Stimulated activated CD4-positive, alpha-beta T cell treated with anti-CD3 and anti-CD28 coated beads, Interleukin-1b, Interleukin-23, amount 100 ng/mL, for 1 hour (primary cell): ENCODE measurements at places on chromosomes 5 and 9.

GRCh38 chr9:111412280-111412679 is 71.9 kb downstream of the ECPAS start:
- no peak for DNase-seq

- no peak for DNase-seq
These were observed 94.2 kb downstream of the WNK2 start for GRCh38 chr9:93278144-93278543.

GRCh38 chr5:67669916-67670315 is 473.3 kb upstream of the CD180 start:
- no peak for DNase-seq

- DNase-seq: no peak
These were observed 297.1 kb upstream of the C9orf72 start for GRCh38 chr9:27870404-27870803.

DNA sequence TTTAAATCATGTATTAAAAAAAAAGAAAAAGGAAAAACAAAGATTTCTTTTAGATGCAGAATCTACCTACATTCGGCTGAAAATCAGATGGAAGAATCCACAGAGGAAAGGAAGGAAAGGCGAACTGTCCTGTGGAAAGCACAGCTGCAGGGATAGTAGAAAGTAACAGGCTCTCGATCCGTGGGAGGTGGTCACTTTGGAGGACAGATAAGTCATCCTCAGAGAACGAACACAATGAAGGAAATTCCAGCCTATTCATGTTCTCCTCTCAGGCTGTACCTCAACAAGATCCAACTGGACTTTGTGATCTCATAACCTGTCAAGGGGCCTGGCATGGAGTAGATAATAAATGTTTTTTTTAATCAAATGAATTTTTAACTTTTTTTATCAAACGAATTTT is 72.8 kb downstream of the NR6A1 start:
- no peak for DNase-seq

GRCh38 chr5:53547226-53547625 is 13.2 kb upstream of the NDUFS4 start:
- DNase-seq: no peak

GRCh38 chr9:89038382-89039103 is 47.3 kb downstream of the S1PR3 start:
- no peak for DNase-seq

GRCh38 chr5:159678657-159679392 is 237.5 kb upstream of the ADRA1B start:
- DNase-seq: no peak

DNA sequence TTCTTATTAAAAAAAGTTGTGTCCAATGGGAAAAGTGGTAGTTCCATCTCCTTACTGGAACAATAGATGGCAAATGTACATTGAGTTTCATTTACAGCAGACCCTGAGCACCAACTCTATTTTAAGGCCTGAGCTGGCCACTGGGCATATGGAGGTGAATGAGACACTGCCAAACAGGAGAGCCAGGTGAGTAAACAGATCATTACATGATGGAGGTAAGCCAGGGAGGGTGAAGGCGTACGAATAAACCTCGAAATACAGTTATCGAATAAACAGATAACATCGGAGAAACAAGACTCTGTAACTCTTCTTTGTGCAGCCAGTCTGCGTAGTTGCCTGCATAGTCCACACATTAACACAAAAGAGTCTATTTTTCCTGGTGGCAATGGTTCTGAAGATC is 446.4 kb upstream of the KLF4 start:
- no peak for DNase-seq

DNA sequence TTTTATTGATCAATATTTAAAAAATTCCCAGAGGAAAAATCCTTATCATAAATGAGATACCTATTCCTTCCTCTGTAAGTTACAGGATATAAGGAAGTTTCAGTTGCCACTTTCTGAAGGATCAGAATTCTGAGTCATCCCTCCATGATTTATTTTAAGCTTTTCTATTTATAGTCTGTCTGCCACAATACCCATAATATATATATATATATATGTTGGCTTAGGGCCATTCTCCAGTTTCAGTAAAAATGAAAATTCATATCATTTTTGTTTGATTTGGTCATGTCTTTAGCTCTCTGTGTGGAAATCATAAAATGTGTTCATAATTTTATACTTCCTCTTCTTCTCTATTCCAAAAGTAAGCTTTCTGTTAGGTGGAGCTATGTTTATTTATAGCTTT is 215.8 kb upstream of the CYLC2 start:
- no peak for DNase-seq

DNA sequence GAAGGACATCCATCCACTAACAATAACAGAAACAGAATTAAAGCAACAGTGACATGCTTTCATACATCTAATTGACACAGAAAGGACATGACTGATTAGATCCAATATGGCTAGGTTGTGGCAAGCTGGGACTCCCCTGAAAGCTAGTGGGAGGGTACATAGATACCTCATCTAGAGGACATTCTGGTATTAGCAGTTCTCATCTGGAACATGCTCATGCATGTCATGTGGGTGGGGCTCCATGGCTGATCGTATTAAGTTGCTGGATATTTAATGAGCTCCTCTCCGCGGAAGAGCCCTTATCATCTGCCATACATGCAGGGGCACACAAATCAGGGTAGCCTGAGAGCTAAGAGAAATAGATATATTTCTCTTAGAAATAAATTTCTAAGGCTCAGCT is 358.9 kb downstream of the ICE1 start:
- no peak for DNase-seq

- DNase-seq: no peak
These were observed 8.7 kb downstream of the LHX6 start for GRCh38 chr9:122219856-122220672.

GRCh38 chr9:137873408-137873807 is 4.2 kb upstream of the CACNA1B start:
- DNase-seq: no peak

DNA sequence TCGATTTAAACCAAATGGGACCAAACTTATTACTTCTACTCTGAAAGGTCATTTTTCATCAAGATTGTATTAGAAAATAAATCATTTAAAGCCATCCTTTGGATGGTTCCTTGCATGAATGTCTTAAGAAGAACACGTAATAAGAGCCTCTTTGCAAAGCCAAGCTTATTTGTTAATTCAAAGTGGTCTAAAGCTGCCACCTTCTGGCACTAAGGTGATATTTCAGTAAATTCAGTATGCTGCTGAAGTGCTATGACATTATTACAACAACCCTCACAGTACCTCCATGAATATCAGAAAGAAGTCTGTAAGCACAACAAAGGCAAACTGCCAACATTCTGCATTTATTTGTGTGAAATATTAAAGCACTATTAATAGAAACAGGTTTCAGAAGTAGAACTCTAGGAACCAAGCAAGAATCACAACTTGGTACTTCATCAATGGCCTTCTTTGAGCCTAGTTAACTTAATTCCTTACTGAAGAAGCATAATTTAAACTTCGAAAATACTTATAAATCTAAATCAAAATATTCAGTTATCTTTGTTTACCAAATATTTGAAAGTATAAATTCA is 53.1 kb upstream of the TYRP1 start:
- no peak for DNase-seq

DNA sequence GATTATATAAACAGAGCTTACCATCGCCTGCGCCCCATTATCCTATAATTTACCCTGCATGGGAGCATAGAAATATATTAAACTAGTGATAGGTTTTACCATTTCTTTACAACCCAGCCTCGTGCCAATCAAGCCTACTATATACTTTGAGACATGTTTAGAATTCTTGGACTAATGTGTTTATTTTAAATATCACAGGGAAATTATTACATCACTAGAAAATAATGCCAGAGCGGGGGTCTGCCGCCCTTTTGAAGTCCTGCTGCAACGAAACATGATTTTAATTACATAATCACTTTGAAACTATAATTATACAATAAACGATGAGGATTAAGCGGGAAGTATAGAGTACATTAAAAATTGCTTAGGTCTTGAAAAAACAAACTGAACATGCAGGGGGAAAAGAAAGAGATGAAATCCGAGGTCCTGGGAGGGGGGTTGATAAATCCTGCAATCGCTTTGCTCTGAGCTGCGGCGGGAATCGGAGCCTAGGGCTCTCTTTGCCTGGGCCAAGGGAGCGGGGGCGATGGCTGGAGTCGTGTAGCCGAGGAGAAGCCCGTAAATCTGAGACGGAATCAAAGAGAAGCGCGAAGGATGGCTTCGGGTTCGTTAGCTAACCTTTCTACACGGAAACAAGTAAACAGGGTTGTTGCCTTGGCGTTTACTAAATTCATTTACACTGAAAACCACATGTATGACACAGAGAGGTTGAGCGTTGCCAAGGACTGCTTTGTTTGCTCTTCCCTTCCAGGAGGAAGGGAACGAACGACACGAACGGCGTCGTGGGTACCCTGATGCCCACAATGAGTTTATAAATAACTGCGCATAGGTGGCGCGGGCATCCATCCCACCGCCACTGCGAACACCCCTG is 127.6 kb downstream of the TMEM174 start:
- no peak for DNase-seq

DNA sequence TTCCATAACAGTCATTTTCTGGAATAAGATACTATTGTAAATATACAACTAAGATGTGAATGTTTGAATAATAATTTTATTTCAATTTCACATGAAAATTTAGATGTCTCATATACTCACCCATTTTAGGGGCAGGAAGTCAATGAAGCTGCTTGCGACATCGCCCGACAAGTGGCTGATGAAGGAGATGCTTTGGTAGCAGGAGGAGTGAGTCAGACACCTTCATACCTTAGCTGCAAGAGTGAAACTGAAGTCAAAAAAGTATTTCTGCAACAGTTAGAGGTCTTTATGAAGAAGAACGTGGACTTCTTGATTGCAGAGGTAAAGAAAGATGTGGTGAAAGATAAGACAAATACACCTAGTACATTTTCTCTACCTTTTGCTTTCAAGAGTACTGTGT is 8.6 kb downstream of the BHMT start:
- DNase-seq: no peak

- DNase-seq: no peak
These were observed 61.7 kb downstream of the HMCN2 start for GRCh38 chr9:130327070-130327780.

- DNase-seq: no peak
These were observed 45.3 kb downstream of the SLC36A1 start for GRCh38 chr5:151492729-151493128.

- no peak for DNase-seq
These were observed 103.6 kb upstream of the SHB start for GRCh38 chr9:38172586-38172985.

DNA sequence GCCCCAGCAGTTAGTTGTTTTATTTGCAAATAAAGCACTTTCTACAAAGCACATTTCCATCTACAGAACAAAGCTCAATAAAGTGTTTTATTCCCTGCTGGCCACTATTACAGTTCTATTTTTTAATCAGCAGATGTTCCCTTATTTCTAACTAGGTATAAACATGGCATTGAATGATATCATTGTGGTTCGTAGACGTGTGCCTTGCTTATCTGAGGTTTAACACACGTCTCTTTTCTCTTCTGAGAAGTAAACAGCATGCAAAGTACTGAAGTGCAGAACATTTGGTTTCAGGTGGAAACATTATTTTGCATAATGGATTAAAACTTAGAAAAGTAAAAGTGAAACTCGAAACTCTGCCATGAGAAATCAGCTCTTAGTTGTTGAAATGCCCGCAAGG is 1989.3 kb upstream of the WWC1 start:
- no peak for DNase-seq

GRCh38 chr5:53263151-53263550 is 153.6 kb upstream of the MOCS2 start:
- DNase-seq: no peak

DNA sequence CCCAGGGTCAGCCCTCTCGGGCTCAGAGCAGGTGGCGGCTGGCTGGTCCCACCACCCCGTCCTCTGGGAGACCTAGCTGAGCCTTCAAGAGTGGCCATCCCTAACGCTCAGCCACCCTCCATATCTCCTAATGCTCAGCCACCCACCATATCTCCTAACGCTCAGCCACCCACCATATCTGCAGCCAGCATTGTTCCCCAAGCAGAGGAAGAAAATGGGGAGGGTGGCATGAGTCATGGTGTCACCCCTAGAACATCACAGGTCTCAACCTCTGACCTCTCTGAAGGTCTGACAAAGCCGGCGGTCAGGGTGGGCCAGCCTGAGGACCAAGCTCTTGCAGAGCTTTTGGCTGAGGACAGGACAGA is 14.7 kb downstream of the LHX3 start:
- no peak for DNase-seq

- no peak for DNase-seq
These were observed 5.0 kb downstream of the CMYA5 start for GRCh38 chr5:79694652-79695051.

DNA sequence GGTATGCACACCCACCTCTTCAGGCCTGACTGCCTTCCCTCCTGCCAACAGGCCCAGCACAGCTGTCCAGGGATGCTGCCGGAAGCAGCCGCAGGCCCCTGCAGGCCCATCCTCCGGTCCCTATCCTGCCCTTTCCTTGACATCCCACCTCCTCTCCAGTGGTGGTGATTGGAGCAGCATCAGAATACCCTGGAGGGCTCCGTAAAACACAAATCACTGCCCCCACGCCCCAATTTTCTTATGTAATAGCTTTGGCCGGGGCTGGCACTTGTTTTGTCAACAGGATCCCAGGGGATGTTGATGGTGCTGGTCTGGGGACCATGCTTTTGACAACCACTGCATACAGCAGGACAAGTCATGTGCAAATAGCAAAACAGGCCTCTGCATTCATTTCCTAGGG is 274.5 kb downstream of the GADD45G start:
- DNase-seq: no peak

- no peak for DNase-seq
These were observed 96.3 kb upstream of the RANBP3L start for GRCh38 chr5:36397901-36398536.

- DNase-seq: no peak
These were observed 273.0 kb upstream of the SMC2 start for GRCh38 chr9:103821115-103821514.

DNA sequence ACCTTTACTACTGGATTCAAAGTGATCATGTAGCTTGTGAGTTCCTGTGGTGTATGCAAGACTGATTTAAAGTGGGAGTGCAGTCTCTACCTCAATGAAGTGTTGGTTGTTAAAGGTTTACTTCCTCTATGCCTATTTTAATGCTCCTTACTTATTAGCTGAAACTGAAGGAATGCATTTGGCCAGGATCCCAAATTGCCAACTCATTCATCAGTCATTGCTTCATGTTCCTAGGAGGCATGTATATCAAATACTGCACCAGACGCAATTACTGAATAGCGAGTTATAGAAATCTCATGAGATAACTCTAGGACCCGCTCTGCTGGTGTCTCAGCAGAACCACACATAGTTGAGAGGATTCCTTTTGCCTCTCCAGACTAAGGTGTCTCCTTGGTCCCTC is 143.0 kb upstream of the RPS23 start:
- no peak for DNase-seq
